Thyroid gland (tissue), 4 donors: ENCODE measurements at places on chromosomes 4 and X. TPM values are rescaled to one million over a fixed set of nuclear protein-coding genes. Genes with fewer than 3 reads are reported as not detected.

Gene SSX2B
- total RNA-seq: not detected

GRCh38 chrX:119502727-119503483 lies 34.7 kb downstream of the SLC25A5 start:
- H3K4me3 ChIP-seq: no peak overlapping the region
- H3K36me3 ChIP-seq: no peaks in the 10 kb centered on the region
- H3K27ac ChIP-seq: peak overlapping the region; percentile 82
- H3K27me3 ChIP-seq: no peaks in the 10 kb centered on the region

Gene STPG2
- total RNA-seq: 1.9 TPM

Gene PF4V1
- not detected for total RNA-seq

DNA sequence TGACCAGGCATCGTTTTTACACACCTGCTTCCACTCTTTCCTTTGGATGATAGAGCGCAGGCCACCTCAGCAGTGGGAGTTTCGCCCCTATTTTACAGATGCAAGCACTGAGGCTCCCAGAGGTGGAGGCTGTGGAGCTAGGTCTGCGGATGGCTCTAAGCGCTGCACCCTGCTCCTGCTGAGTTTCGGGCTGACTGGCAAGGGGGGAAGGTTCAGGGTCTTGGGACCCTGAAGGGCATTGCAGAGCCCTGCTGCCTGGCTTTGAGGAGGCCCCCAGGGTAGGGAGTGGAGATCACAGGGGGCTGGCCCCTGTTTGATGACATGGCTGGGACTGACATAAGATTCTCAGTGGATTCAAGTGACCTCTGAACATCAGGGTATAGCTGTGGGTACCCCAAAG lies 62.8 kb upstream of the NKX1-1 start:
- H3K27ac ChIP-seq: no peak overlapping the region
- H3K27me3 ChIP-seq: peaks cover 12% of the 10 kb centered on the region
- H3K4me3 ChIP-seq: no peak overlapping the region
- H3K36me3 ChIP-seq: no peaks in the 10 kb centered on the region

Gene DAPP1
- total RNA-seq: 1.0 TPM

- H3K27me3 ChIP-seq: no peaks in the 10 kb centered on the region
- no peak for DNase-seq
- H3K4me3 ChIP-seq: no peak overlapping the region
- H3K27ac ChIP-seq: no peak overlapping the region
- no peaks in the 10 kb centered on the region for H3K4me1 ChIP-seq
These were observed 285.0 kb upstream of the AADAT start for GRCh38 chr4:170374770-170375169.

Gene MAGEC1
- not detected for total RNA-seq

GRCh38 chrX:68853665-68854251 lies 24.9 kb downstream of the EFNB1 start:
- H3K4me1 ChIP-seq: no peaks in the 10 kb centered on the region
- H3K27me3 ChIP-seq: no peaks in the 10 kb centered on the region
- DNase-seq: no peak
- H3K4me3 ChIP-seq: no peak overlapping the region
- no peaks in the 10 kb centered on the region for H3K36me3 ChIP-seq

GRCh38 chr4:76087007-76087769 lies 12.7 kb downstream of the ART3 start:
- DNase-seq: peak; percentile 67
- no peak overlapping the region for H3K4me3 ChIP-seq
- peaks cover 4% of the 10 kb centered on the region for H3K4me1 ChIP-seq

Gene TLR2
- total RNA-seq: 5.5 TPM

DNA sequence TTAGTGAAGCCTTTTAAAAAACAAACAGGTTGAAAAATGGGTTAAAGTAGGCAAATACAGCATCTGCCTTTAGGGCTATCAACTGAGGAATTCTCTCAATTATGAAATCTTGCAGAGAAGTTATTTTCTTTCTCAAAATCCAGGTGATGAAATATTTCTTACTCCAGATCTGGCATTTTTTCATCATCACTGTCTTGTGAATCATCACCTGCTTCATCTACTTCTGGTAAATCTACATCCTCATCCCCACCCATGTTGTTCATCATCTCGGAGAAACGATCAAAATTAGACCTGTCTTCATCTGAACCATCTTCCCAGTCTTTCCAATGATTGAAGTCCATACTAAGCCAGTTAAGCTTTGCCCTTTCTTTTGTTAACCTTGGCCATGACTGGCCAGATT lies 33.3 kb upstream of the HPF1 start:
- H3K27ac ChIP-seq: no peak overlapping the region
- H3K27me3 ChIP-seq: no peaks in the 10 kb centered on the region
- no peak for DNase-seq
- H3K4me1 ChIP-seq: no peaks in the 10 kb centered on the region
- H3K4me3 ChIP-seq: no peak overlapping the region

DNA sequence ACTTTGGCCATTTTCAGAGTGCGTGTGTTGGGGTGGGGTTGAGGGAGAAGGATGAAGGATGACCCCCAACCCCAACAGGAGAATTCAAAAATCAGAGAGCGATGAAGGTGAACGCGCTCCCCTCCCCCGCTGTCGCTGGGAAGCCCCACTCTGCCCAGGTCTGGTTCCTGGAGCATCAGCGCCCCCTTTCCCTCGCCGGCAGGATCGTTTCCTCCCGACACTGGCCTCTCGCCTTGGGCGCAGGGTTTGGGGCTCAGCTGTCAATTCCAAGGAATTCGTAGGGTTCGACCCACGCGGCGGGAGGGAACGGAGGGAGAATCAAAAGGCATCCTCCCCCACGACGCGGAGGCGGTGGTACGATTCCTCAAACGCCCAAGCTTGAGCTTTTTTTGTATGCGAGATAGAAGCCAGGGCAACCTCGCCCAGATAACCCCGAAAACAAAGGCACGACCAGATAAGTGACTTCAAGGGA lies 1.0 kb upstream of the PDGFRA start:
- peak overlapping the region; percentile 41 for H3K27ac ChIP-seq
- H3K36me3 ChIP-seq: no peaks in the 10 kb centered on the region
- H3K27me3 ChIP-seq: peaks cover 53% of the 10 kb centered on the region
- H3K4me3 ChIP-seq: peak overlapping the region; percentile 32

GRCh38 chrX:37776283-37776986 lies 3.4 kb upstream of the CYBB start:
- no peak for DNase-seq
- no peaks in the 10 kb centered on the region for H3K4me1 ChIP-seq
- no peak overlapping the region for H3K4me3 ChIP-seq
- H3K27ac ChIP-seq: no peak overlapping the region
- no peaks in the 10 kb centered on the region for H3K36me3 ChIP-seq
- no peaks in the 10 kb centered on the region for H3K27me3 ChIP-seq

GRCh38 chrX:134711135-134711921 lies 53.1 kb upstream of the PLAC1 start:
- no peaks in the 10 kb centered on the region for H3K27me3 ChIP-seq
- H3K36me3 ChIP-seq: no peaks in the 10 kb centered on the region
- no peak overlapping the region for H3K27ac ChIP-seq
- H3K4me1 ChIP-seq: no peaks in the 10 kb centered on the region
- no peak overlapping the region for H3K4me3 ChIP-seq

DNA sequence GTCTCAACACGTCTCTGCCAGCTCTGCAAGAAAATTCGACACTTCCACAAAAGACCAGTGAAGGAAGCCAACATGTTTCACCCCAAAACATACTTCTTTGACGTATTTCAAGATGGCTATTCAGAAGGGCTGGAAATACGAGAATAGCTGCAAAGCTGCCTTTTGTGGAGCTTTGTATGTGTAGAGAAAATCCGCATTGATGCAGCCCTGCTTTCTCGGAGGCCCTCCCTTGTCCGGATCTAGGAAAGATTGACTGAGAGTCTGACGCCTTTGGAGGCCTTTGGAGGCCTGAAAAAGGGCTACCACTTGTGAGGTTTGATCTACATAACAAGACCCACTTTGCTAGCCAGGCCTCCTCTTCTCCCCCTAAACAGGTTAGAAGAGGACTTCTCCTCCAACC lies 12.2 kb downstream of the SAT1 start:
- no peak for DNase-seq
- H3K27me3 ChIP-seq: no peaks in the 10 kb centered on the region
- no peak overlapping the region for H3K27ac ChIP-seq
- H3K4me3 ChIP-seq: no peak overlapping the region
- peaks cover 5% of the 10 kb centered on the region for H3K4me1 ChIP-seq

DNA sequence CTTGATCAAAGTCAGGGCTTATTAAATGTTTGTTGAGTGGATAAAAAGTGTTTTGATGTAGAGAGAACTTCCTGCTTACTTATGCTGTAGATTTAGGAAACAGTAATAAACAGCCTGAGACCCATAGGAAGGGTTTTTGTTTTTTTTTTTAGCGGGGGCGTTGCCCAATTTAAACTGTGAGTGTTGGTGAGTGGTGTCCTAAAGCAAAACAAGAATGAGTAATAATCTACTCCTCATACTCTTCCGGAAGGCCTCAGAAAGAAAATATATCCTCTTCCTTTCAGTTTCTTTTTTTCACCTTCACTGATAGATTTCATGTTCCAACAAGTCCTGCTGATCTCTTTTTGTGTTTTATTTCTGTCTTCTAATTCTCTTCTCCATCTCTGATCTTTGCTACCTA lies 104.4 kb upstream of the SCML1 start:
- no peak for DNase-seq
- no peak overlapping the region for H3K4me3 ChIP-seq
- no peak overlapping the region for H3K27ac ChIP-seq
- no peaks in the 10 kb centered on the region for H3K36me3 ChIP-seq
- no peaks in the 10 kb centered on the region for H3K4me1 ChIP-seq

Gene EXOC1L
- not detected for total RNA-seq

DNA sequence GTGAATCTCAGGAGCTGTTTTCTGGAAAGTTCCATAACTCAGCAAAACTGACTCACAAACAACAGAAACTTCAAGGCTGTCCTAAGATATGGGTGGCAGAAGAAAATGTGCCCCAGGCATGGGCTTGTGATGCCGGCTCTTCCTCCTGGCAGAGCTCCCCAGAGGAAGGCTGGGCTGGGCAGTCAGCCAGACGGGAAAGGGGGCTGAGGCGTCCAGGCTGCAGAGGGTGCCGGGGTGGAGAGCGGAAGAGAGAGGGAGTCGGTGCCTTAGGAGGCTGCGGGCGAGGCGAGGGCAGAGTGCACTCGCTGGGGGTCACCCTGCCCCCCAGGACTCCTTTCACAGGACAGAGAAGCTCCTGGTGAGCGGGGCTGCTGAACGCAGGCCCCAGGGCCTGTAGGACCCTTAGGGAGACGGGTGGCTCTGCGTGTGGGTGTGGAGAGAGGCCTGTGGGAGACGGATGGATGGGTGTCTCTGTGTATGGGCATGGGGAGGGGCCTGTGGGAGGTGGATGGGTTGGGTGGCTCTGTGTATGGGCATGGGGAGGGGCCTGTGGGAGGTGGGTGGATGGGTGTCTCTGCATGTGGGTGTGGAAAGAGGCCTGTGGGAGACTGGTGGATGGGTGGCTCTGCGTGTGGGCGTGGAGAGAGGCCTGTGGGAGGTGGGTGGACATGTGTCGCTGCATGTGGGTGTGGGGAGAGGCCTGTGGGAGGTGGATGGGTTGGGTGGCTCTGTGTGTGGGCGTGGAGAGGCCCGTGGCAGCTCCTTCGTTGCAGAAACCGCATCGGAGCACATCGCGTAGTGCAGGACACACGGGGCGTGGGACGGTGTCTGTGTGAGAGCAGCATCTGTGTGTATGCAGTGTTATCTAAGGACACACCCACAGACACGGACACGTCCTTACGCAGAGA lies 15.9 kb downstream of the PCGF3 start:
- H3K4me3 ChIP-seq: no peak overlapping the region
- no peaks in the 10 kb centered on the region for H3K27me3 ChIP-seq
- H3K4me1 ChIP-seq: no peaks in the 10 kb centered on the region
- no peak for DNase-seq
- no peak overlapping the region for H3K27ac ChIP-seq
- H3K36me3 ChIP-seq: no peaks in the 10 kb centered on the region

Gene AFF2
- 5.1 TPM for total RNA-seq

- DNase-seq: no peak
- H3K27ac ChIP-seq: no peak overlapping the region
- no peaks in the 10 kb centered on the region for H3K27me3 ChIP-seq
- H3K4me3 ChIP-seq: no peak overlapping the region
- H3K36me3 ChIP-seq: no peaks in the 10 kb centered on the region
- H3K4me1 ChIP-seq: no peaks in the 10 kb centered on the region
These were observed 398.2 kb downstream of the MID1IP1 start for GRCh38 chrX:39199429-39199828.

DNA sequence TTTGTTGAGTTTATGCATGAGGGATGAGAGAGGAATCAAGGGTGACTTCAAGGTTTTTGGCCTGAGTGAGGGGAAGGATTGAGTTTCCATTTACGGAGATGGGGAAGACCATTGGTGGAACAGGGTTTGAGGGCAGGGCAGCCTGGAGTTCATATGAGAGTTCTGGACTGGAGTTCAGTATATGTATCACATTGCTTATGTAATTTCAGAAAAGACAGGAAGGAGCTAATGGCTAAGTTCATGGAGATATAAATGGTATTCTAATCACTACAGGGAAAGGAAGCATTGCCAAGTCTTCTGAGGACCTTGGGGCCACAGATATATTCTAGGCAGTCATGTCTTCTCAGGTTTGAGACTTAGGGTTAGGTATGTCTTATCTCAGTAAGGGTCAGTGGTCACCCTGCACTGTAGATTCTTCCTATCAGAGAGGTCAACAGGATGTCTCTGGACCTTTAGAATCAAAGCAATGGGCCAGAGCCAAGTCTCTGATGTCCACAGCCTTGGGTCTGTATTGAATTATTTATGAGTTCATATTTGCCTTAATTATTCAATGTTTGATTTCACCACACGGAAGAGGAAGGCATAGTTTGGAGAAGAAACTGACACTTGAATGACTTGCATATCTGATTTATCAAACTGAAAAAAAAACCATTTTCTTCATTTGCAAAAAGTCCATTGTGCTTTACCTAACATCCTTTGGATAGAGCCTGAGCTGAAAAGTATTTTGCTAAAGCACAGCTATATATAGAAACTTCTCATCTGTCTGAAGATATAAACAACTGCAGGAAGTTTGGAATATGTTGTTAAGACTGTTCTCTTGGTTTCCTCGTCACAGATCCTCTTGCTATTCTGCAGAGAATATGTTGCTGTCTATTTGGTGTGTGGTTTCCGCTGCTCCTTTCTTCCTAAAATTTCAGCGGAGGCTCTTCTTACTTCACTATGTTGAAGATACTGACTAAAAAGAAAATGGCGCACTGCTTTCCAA lies 139.5 kb downstream of the PDGFRA start:
- H3K27me3 ChIP-seq: no peaks in the 10 kb centered on the region
- peaks cover 4% of the 10 kb centered on the region for H3K4me1 ChIP-seq
- H3K36me3 ChIP-seq: no peaks in the 10 kb centered on the region
- no peak for DNase-seq

DNA sequence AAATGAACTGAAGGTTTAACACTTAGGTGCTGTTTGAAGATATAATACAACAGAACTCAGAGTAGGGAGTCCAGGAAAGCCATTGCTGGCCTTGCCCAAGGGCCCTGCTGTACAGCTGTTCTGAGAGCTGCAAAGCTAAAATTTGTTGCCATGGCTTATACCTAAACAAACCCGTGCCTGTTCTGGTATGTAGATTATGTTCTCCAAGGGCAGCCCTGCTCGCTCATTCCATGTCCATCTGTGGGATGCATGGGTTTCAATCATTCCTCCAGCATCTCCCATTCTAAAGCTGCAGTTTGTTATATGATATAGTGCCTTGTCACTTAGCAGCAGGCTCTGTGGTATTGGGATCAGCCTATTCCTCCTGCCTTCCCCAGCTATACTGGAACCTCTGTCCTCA lies 80.8 kb upstream of the BMPR1B start:
- no peaks in the 10 kb centered on the region for H3K27me3 ChIP-seq
- H3K4me3 ChIP-seq: no peak overlapping the region
- H3K27ac ChIP-seq: no peak overlapping the region
